ENCODE measurements at places on chromosomes 12 and 14.

GRCh38 chr12:121238604-121239350 is 28.8 kb downstream of the P2RX4 start:
- peak; percentile 92 for DNase-seq

GRCh38 chr14:54572316-54572715 is 5.4 kb downstream of the SAMD4A start:
- peak; percentile 16 for DNase-seq

GRCh38 chr12:104858611-104859543 is 99.2 kb downstream of the SLC41A2 start:
- no peak for DNase-seq

DNA sequence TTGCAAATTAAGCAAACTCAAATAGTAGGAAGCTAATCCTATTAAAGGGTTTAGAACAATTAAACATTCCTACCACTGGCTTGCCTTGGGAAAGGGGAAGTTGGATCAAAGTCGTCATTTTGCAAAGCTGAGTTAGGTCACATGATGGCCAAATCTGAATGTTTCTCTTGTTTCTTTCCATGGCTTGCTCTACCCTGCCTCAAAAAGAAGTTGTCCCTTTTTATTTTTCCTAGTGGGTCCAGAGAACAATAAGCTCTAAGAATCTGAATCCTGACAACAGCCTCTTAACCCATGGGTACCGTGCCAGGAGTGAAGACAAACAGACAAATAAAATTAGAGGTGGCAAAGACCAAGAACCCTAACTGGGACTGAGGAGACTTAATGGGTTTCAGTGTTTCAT is 26.2 kb upstream of the NPFF start:
- no peak for DNase-seq

- no peak for DNase-seq
Observed at GRCh38 chr12:123319273-123319672, 45.4 kb downstream of the SBNO1 start.

DNA sequence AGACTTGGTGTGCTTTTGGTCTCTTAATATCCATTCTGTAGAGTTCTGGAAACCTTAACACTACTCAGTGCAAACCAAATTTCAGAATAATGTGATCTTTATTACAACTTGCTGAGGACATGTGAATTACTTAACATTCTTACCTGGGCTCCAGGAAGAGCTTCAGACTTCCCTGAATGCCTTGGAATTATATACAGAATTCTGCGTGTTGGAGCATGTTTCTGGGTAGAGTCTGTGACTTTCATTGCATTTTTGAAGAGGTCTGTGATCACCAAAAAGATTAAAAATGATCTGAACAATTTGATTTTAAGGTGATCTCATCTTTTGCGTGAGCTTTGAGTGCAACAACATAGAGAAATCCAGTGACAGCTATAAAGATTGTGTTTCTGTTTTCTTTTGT is 35.4 kb downstream of the ZDHHC17 start:
- no peak for DNase-seq

- no peak for DNase-seq
Observed at GRCh38 chr12:121278169-121279070, 18.1 kb downstream of the CAMKK2 start.

DNA sequence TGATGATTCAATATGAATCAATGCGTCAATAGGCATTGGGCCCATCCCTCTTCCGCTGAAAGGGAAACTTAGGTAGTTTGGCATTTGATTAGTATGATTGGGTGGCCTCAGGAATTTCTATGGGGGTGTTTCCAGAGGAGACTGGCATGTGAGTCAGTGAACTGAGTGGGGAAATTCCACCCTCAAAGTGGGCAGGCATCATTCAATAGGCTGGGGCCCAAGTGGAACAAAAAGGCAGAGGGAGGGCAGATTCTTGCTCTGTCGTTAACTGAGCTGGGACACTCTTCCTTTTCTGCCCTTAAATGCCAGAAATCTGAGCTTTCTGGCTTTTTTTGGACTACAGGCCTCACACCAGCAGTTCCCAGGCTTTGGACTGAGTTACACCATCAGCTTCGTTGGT is 373.5 kb downstream of the RPS29 start:
- DNase-seq = no peak

DNA sequence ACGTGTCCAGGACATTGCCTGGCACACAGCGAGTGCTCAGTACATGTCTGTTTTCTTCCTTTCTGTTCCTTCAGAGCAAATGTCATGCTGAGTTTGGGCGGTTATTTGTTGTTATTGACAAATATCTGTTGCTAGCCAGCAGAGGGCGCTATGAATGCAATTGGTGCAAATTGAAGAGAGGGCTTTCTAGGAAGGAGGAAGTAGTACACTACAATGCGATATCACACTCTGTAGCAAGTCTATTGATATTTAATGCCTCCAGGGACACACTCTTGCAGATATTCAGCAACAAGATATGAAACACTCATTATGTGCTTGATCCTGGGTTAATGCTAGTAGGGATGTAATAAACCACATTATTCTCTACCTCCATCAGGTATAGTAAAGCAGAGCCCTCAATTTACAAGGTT is 267.3 kb upstream of the SRRM4 start:
- peak; percentile 49 for DNase-seq

- DNase-seq = no peak
Observed at GRCh38 chr14:91861091-91861490, 6.2 kb downstream of the TC2N start.

DNA sequence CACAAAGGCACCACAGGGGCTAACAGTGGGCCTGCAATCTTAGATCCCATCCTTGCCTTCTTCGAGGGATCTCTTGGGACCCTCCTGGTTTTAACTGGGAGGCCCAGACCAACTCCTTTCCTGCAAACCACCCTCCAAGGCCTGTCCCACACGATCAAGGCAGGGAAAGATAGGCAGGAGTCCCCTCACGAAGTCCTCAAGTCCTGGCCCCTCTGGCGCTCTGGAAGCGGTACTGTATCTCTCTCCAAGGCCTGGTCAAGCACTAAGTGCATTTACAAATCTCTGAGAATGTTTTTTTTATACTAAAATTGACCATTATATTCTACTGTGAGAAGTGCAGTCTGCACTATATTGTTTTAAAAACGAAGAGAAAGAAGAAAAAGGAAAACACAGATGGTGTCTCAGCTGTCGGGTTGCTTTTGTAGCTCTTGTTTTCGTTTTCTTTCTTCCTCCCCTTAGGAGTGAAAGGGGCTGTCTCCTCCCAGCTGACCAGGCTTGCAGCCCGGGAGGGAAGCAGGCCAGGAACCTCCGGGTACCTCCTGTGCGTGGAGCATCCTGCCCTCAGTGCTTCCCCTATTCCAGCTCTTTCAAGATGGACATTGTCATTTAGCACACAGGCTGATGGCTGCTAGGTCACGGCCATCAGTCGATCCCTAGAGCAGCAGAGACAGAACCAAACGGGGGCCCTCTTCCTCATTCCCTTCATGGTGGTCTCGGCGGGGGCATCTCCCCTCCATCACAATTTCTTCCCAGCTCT is 56.7 kb downstream of the FAM222A start:
- DNase-seq = no peak

- no peak for DNase-seq
Observed at GRCh38 chr12:85507456-85507855, 227.4 kb downstream of the ALX1 start.

- no peak for DNase-seq
Observed at GRCh38 chr12:26790645-26790994, 42.4 kb downstream of the ITPR2 start.

DNA sequence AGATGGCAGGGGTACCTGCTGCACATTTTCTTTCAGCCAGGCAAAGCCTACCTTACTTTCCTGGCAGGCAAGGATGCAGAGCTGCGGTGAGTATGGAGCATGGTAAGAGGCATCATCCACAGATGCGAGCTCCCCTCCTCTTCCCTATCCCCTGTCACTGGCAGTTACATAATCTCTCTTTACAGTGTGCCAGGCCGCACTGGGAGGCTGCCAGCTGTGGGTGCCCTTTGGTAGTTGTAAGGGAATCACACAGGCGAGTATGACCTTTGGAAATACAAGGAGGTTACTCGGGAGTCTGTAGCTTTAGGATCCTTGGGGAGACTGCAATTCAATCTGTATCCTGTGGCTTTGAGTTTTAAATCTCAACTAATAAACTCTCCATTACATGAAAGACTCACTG is 132.5 kb downstream of the KTN1 start:
- DNase-seq = no peak

DNA sequence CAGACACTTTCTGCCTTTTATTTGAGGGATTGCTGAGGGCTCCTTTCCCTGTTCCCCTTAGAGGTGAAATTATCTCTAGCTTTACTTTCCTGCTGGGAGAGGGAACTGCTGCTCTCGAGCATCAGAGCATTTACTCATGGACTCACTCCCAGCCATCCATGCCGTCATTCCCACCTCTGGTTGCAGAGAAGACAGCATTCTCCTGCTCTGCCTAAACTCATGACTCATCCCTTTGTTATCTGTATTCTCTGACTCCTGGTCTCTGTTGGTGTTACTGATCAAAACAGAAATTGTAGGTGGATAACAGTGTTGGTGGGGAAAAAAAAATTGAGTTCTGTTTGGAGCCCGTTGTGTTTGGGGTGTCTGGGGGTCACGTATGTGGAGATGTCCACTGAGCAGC is 159.3 kb downstream of the TTC8 start:
- DNase-seq = no peak

- DNase-seq = no peak
Observed at GRCh38 chr12:108459149-108459548, 55.9 kb upstream of the FICD start.

- DNase-seq = no peak
Observed at GRCh38 chr14:35368583-35369392, 35.8 kb downstream of the NFKBIA start.

GRCh38 chr14:66645716-66646115 is 137.8 kb downstream of the GPHN start:
- DNase-seq = no peak

GRCh38 chr14:27267876-27268275 is 670.0 kb upstream of the NOVA1 start:
- DNase-seq = no peak

DNA sequence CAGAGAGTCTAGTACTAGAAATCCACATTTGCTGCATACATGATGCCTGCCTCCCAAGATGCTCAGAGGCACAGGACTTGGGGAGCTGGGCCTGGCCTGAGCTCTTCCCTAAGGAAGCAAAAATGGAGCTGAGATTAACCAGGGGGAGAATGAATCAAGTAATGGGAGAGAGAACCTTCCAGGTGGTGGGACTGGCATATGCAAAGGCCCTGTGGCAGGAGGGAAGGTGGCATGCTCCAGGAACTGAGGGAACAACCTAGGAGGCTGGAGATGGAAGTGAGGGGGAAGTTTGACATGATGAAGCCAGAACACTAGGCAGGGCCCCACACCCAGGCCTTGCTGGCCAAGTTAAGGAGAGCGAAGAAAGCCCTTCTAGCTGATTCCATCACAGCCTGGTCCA is 23.3 kb downstream of the TMEM63C start:
- DNase-seq = no peak

DNA sequence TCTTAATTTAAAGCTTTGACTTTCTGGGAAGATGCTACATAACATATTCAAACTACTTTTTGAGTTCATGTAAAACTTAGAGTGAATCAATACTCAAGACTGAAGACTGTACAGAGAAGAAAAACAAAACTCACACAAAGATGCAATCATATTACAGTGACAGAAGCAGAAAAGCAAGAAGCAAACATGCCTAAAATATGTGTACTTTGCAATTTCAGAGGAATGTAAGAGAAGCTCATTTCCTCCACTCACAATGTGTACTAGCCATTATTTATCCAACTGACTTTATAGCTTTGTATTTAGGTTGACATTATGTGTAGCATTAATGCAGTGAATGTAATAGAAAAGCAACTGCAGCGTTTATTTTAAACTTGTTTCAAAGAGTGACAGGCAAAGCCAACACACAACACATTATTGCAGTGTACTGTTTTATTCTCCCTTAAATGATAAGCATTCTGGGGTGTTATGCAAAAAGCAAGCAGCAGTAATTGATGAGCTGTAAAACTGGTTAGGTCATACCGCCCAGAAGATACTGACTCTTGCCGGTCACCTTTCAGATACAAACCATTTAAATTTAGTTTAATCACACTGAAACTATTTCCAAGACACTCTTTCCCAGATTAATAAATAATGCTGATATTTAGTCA is 88.2 kb upstream of the PAWR start:
- DNase-seq = no peak

GRCh38 chr14:57493467-57494181 is at the start of gene CCDC198:
CCDC198 (minus strand) TSS chr14:57493857; CDS start chr14:57493715, 142 bp downstream.
- DNase-seq = no peak

GRCh38 chr14:82897469-82898308 is 1364.0 kb upstream of the SEL1L start:
- no peak for DNase-seq

DNA sequence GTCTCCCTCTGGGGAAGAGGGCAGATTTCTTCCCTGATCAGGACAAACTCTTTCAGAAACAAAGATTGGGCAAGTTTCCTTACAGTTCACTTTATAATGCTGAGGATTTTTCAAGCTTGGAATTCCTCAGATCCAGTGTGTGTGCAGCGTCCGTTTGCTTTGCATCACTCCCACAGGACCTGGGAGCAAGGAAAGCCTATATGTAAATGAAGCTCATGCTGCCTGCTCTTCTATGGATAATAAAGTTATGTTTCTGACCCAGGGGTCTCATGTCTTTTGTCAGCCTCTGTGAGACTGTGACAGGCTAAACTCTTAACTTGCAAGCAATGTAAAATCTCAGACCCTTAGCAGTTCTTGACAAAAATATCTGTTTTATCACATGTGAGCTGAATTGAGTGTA is 41.6 kb downstream of the TRHDE start:
- no peak for DNase-seq

DNA sequence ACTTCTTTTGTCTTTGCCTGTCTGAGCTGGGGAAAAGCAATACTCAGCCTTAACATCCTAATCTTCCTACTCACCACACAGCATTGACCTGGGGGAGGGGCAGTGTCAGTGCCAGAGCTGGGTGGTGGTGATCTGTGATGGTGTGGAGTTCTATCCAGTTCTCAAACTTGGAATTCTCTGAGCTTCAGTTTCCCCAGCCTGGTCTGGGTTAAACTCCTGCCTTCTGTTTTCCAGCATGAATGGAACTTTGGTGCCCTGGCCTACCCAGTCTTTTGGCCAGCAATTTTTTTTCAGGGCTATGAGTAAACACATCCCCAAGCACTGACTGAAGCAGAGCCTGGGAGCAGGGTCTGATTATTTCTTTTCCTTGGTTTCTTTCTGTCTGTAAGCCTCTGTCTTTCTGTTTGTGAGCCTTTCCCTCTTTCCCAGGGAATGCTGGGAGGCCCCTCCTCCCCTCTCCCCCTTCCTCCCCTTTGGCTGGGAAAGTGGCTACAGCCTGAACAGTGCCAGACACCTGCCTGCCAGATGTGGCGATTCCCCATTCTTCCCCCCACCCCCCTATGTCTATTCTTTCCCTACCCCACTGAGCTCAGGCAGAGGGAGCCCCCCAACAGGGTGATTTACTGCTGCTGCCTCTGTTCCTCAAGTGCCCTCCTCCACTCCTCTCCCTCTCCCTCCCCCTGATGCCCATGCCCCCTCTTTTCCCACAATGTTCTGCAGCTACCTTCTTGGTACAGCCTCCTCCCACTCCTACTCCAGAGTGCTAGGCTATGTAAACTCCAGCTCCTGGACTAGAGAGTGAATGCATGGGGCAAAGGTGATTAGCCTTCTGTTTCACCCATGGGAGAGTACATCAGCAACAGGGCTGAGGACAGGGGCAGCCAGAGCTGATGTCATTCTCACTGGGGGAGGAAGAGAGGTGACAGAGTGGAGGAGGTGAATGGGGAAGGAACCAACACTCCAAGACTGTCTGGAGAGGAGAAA is 11.1 kb downstream of the GPR84 start:
- DNase-seq = peak; percentile 35

GRCh38 chr12:64983771-64984278 is 137.3 kb downstream of the WIF1 start:
- DNase-seq = no peak

GRCh38 chr14:69587389-69587788 is 12.7 kb upstream of the CCDC177 start:
- no peak for DNase-seq

Measured in SHP77 (cell line).